Stomach (tissue), 19 donors: ENCODE measurements at places on chromosomes 4 and X. TPM values are rescaled to one million over a fixed set of nuclear protein-coding genes. Genes with fewer than 3 reads are reported as not detected.

- DNase-seq, result no peak
Measured at GRCh38 chr4:31807036-31807435, 1086.9 kb downstream of the PCDH7 start.

- DNase-seq, result no peak
Measured at GRCh38 chrX:106300239-106300638, 132.1 kb downstream of the PWWP3B start.

GRCh38 chr4:27357283-27357682, 496.6 kb downstream of the STIM2 start:
- no peak for DNase-seq

- peak; percentile 70 for DNase-seq
Measured at GRCh38 chrX:40496728-40497127, 84.0 kb upstream of the ATP6AP2 start.

- DNase-seq, result no peak
Measured at GRCh38 chrX:45711231-45711630, 510.6 kb upstream of the DIPK2B start.

DNA sequence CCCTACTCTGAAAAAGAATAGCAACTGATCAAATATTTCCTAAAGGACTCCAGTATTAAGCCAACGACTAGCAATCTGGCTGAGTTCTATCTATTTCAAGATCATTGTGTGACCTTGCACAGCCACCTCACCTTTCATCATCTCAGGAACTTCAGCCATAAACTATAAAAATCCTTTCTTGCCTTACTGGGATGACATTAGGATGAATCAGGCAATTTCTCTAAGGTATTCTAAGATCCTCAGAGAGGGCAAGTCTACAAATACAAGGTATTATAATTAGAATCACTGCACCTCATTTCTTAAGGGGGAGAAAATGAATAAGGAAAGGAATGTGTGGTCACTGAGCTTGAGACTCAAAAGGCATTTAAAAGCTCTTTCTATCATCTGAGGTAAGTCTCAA, 152.6 kb downstream of the GRIA3 start:
- no peak for DNase-seq

TCP11X2 gene
- not detected for total RNA-seq
